ENCODE measurements at places on chromosomes 2 and 18. TPM values are rescaled to one million over a fixed set of nuclear protein-coding genes. Genes with fewer than 3 reads are reported as not detected.
A peak's percentile ranks its signal among the peaks of the same experiment; 100 is the strongest.

GRCh38 chr2:14053105-14053504, 579.4 kb upstream of the LRATD1 start:
- no peak for DNase-seq

DNA sequence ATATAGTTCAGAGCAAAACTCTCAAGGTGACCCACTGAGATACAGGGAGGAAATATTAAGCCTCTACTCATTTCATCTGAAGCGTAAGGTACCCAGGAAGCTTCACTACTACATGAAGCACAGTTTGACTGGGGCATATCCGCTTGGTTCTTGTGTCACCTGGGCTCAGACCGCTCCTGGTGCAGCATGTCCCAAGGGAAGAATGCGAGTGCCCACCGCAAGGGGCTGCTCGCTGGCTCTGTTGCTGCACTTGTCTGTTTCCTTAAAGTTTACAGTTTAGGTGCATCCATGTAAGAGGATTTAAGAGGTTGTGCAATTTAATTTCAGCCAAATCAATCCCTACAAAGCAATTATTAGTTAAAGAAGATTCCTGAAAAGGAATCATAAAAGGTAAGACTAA, 507.8 kb downstream of the FBXO15 start:
- DNase-seq, result no peak

DNA sequence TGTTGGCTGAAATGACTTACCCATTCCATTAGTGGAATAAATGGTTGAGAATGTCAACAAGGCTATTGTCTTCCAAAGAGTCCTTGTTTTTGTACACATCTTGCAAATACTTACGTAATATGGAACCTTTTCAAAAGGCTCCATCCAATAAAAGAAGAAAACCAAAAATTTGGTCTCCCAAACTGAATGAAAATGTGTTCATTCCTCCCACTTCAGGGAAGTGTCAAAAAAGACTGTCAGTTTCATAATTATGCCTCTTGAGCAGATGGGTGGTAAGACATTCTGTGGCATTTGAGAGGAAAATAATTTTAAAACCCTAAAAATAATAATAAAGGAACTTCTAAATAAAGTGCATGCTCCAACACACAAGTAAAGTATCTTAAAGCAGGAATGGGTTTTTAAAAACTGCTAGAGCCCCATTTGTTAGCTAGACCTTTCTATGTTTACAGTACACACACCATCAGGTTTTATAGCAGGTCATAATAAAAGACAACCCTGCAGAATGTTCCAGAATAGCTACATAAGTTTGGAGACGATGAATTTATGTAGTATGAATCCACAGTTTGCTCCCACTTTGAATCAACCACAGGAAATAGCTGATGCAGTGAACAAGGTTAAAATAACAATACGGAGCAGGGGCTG, 843.7 kb downstream of the LRRTM4 start:
- DNase-seq, result no peak

DNA sequence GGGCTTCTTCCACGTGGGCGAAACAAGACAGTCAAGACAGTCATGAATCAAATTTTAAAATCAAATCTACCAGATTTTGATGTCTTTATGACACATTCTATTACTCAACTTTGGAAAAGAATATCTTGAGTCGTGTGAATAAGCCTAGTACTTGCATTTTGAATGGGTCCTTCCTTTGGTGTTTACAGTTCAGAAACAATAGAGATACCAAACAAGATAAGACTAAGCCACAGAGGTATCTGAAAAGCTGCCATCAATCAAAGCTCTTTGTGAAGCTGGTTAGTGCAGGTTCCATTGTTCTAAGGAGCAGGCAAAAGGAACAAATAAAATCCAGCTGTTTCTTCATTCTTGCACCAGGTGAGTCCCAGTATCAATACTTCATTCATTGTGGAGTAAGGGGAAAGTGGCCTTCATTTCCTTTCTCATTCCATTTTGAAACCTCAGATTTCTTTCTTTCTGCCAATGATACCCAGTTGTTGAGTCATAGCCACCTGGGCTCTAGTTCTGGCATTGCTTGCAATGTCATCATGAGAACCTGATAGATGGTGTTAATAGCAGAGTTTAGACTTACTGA, 151.7 kb upstream of the L3MBTL4 start:
- peak; percentile 90 for DNase-seq

GRCh38 chr2:82796132-82796531, 1662.9 kb downstream of the SUCLG1 start:
- no peak for DNase-seq

DNA sequence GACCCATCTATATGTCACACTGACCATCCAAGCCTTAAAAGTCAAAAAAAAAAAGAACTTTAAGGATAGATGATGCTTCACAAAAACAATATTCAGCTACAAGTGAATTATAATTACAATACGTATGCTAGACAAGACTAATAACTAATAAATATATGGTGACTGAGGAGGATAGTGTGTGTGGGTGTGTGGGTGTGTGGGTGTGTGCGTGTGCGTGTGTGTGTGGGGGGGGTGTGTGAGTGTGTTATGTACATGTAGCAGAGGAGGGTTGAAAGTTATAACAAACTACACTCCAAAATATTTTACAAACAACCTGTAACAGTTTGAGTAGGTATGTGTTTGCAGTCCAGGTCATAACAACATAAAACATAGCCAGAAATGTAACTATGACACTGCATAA, 159.2 kb upstream of the RBBP8 start:
- no peak for DNase-seq

DNA sequence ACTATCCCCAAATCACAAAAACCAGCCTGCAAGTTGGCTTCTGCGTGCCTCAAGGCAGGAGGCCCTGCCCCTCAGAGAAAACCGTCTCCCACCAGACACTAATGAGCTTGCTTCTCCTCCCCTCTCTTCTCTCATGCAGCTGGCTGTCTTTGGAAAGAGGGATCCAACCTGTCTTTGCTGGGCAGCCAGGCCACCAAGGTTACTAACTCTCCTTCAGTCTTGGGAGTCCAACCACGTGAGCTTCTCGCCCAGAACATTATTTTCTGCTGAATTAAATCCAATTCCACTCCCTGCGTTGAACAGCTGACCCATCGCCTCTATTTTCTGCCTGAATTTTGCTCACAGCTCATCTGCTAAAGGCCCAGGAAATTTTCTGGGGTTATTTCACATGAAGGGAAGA, 291.3 kb upstream of the NCKAP5 start:
- DNase-seq, result no peak

- DNase-seq, result no peak
Observed at GRCh38 chr2:166671801-166672200, 177.8 kb upstream of the SCN7A start.

DNA sequence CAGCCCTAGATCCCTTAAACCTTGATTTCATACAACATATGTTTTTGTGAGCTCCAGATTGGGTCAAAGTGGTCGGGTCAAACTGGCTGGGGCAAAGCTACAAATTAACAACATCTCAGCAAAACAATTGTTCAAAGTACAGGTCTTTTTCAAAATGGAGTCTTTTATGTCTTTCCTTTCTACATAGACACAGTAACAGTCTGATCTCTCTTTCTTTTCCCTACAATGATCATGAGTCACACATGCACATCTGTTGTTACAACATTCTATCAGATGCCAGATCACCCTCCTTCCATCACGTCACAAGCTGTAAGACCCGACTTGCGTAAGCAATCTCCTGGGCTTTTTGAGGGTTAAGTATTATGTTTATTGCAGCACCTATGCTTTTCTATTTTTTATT, 55.1 kb downstream of the RHOB start:
- peak; percentile 92 for DNase-seq

DNA sequence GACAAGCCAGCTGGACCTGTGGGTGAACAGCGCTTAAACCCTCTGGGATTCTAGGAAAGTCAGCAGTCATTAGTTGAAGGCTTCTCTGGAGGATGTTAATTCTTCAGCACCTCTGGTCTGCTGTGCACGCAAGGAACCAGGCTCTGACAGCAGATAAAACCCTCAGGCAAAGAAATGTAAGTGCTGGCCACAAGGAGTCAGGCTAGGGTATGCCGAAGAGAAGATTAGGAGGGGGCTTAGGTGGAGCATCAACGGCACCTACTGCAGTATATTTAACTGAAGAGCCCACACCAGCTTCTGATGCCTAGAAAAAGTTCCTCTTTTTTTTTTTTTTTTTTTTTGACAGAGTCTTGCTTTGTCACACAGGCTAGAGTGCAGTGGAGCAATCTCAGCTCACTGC, 304.2 kb upstream of the MC4R start:
- no peak for DNase-seq

GRCh38 chr2:35821675-35822074, 533.9 kb upstream of the CRIM1 start:
- DNase-seq, result no peak

- DNase-seq, result no peak
Observed at GRCh38 chr2:2018713-2019410, 274.5 kb upstream of the PXDN start.

GRCh38 chr2:96909611-96910021, 39.7 kb upstream of the SEMA4C start:
- no peak for DNase-seq

- no peak for DNase-seq
Observed at GRCh38 chr2:203983064-203983715, 46.6 kb downstream of the ICOS start.

DNA sequence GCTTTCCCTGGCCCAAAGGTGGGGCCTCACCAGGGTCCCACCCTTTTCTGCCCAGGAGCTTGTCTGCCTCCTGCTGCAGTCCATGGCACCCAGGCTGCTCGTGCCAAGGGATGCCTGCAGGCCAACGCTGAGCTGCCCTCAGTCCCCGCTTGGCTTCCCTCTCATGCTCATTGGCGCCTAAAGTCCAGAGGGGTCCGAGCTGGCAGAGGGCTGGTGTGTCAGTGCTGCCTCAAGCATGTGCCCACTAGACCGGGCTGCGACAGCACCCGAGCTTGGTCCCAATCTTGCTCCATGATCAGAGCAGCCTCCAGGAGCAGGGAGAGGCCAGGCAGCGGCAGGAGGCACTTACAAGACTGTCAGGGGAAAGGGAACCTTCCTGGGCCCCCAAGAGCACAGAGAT, 287.0 kb downstream of the ICOS start:
- no peak for DNase-seq

The FOSL2 gene
- 92.9 TPM for total RNA-seq

The IL1A gene
- 269 TPM for total RNA-seq

The CAMKMT gene
- total RNA-seq, result 12.1 TPM

The TXNL1 gene
- total RNA-seq, result 64.9 TPM

The ANKRD62 gene
- total RNA-seq, result not detected

The OTOS gene
- total RNA-seq, result not detected

The RNF144A gene
- 1.4 TPM for total RNA-seq

Data from mammary epithelial cell (primary cell).